Activated CD4-positive, alpha-beta T cell treated with anti-CD3 and anti-CD28 coated beads, Interleukin-2, amount 50 U/mL, for 4 hours (primary cell): ENCODE measurements at places on chromosomes 1 and 21.

GRCh38 chr1:172754609-172755008 is 95.7 kb downstream of the FASLG start:
- DNase-seq: no peak

DNA sequence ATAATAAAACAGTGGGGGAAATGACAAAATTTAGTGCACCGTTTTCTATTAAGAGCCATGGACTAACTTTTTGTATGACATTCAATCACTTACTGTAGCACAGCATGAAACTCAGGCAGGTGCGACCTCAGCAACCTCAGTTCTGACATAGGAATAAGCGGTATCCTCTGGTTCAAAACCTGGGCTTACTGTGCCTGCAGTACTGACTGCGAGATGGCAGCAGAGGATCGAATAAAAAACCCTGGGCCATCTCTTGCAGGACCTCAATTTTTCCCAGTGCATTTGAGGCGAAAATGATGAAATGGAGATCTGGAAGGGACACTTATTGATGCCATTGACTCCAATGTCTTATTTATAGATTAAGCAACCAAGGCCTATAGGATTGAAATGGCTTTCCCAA is 214.7 kb downstream of the ADGRL2 start:
- no peak for DNase-seq

- no peak for DNase-seq
Observed at GRCh38 chr1:218463194-218464156, 118.3 kb downstream of the TGFB2 start.

DNA sequence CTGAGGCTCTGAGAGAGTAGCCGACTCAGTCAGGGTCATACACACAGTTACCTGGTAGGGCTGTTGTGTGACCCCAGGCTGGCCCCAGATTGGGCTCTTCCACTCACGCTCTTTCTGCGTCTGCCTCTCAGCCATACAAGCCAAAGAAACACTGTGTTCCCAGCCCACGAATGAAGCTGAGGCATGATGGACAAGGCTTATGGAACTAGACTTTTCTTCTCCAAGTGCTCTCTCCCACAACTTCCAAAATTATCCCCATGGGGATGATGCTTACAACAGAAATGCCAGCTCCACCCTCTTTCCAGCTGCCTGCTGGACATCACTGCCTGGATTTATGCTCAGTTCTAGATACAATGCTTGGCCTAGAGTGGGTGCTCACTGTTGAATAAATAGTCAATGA is 102.8 kb upstream of the JUN start:
- no peak for DNase-seq

GRCh38 chr1:178723546-178723945 is 1.5 kb upstream of the RALGPS2 start:
- DNase-seq: no peak

GRCh38 chr1:52613636-52614373 is 11.6 kb downstream of the GPX7 start:
- DNase-seq: no peak

- DNase-seq: no peak
Observed at GRCh38 chr1:25199819-25200620, 32.3 kb downstream of the SYF2 start.

GRCh38 chr1:50129201-50129600 is 20.5 kb downstream of the ELAVL4 start:
- DNase-seq: no peak

DNA sequence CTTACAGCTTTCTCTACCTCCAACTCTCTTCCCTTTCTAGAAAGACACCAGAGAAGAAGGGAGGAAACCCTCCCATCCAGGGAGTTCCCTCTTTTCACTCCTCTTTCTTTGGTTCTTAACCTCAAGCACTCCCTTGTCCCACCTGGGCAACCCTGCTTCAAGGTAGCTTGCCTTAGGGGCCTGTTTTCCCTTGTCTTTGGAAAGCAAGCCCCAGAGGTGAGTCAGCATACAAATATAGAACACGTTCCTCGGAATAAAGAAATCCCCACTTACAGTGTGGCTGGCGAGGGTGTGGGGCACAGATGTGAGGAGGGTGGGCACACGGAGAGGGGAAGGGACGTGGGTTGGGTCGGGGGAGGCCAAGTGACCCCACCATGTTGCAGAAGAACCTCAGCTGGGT is 26.1 kb upstream of the KCNE2 start:
- DNase-seq: no peak

DNA sequence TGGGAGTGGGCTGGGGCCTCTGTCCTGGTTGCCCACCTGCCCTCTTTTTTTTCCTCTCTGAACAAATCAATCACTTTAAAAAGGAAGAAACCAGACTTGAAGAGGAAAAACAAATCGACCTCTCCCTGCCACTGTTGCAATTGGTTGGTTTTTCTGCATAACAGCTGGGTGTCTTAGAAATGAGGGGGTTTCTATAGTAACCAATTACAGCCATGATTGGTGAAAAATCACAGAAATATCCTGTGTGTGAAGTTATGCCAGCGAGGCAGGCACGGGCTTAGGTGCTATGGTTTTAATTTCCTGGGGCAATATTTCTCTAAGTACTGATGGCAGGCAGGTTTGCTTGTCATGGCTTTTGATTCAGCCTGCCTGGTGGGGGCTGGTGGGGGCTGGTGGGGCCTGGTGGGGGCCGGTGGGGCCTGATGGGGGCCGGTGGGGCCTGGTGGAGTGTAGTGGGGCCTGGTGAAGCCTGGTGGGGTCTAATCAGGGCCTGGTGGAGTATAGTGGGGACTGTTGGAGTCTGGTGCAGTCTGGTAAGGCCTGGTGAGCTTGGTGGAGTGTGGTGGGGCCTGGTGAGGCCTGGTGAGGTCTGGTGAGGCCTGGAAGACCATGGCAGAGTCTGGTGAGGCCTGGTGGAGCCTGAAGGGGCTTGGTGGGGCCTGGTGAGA is 54.6 kb downstream of the AJAP1 start:
- no peak for DNase-seq

GRCh38 chr1:41784531-41785274 is 134.0 kb downstream of the HIVEP3 start:
- DNase-seq: no peak

DNA sequence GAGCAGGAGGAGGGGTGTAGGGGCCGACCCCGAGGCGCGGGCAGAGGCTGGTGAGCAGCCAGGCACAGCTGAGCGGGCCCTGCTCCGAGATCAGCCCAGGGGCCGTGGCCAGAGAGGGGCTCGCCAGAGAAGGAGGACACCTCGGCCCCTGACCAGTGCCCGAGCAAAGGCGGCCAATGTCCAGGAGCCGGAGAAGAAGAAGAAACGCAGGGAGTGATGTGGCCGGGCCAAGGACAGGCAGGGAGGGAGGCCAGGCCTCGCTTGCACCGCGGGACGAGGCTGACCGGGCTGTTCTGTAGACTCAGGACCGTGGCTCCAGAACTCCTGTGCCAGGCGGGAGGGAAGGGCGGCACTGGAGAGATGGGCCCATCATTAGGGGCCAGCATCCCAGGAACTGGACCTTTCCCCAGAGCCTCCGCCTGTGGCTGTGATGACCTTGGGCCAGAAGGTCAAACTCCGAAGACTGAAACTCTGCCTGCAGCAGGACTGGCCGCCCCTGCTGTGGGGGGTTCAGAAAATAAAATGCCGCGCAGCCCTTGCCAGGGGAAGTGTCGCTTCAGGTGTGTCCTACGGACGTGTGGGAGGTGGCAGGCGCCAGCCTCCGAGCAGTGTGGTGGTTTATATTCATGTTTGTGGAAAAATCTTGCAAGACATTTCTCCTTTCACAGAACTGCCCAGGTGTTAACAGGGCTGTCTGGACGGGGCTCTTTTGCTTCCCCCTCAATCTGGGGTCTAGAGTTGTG is 14.4 kb downstream of the RRP1 start:
- no peak for DNase-seq

GRCh38 chr1:221711063-221711577 is 30.8 kb downstream of the DUSP10 start:
- no peak for DNase-seq

DNA sequence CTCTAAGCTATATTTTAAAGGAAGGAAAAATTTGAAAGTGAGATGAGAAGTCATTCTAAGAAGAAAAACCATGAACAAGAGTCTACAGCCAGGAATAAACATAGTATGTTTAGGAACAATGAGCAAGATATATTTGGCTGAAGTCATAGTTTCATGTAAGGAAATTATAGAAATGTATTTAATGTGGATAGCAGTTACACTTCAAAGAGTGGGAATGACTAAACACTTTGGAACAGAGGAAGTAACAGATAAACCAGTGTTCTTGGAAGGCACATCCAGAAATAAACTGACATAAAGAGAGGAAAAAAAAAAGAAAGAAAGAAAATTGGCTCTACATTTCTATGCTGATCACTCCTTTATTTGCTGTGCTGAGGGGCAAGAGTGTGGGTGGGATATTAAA is 18.0 kb downstream of the C8A start:
- DNase-seq: no peak

- no peak for DNase-seq
Observed at GRCh38 chr1:44565259-44565750, 109.0 kb downstream of the TMEM53 start.

DNA sequence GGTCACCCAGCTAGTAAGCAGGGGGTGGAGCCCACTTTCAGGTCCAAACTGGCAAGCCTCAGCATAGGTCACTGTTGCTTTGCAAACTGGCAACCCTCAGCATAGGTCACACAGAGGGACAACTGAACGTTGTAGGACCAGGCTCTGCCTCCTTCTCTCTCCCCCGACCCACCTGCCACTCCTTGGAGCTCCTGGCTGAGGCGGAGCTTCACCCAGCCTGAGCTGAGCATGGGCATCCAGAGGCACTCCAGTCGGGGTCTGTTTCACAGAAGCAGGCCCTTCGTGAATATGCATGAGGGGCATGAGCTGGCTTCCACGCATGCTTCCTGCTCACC is 24.2 kb downstream of the CAPZB start:
- DNase-seq: no peak

GRCh38 chr21:38326429-38326828 is 69.6 kb downstream of the KCNJ15 start:
- DNase-seq: no peak
